ENCODE measurements at places on chromosomes 7 and 10.

GRCh38 chr10:75205908-75206307, 4.7 kb upstream of the VDAC2 start:
- no peak for DNase-seq

GRCh38 chr7:86837235-86837634, 193.5 kb downstream of the GRM3 start:
- DNase-seq = no peak

- no peak for DNase-seq
Observed at GRCh38 chr7:45153233-45153632, 4.4 kb upstream of the RAMP3 start.

- DNase-seq = no peak
Observed at GRCh38 chr7:16080131-16080530, 341.2 kb downstream of the CRPPA start.

DNA sequence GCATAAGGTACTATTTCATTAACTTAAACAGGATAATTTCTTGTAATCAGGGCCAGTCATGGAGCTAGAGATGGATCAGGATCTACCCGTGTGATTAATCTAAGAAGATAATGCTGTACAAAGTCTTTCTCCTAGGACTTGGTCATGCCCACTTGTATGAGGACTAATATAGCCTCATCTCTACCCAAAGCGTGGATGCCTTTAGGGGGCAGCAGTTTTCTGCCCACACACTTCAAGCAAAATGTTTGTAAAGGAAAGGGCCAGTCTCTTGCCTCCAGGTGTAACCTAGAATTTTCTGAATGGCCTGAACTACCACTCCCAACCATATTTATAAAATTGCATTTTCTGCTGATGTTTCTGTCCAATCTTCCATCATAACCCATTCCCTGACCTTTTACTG, 764.0 kb upstream of the IGFBP3 start:
- peak; percentile 14 for DNase-seq

DNA sequence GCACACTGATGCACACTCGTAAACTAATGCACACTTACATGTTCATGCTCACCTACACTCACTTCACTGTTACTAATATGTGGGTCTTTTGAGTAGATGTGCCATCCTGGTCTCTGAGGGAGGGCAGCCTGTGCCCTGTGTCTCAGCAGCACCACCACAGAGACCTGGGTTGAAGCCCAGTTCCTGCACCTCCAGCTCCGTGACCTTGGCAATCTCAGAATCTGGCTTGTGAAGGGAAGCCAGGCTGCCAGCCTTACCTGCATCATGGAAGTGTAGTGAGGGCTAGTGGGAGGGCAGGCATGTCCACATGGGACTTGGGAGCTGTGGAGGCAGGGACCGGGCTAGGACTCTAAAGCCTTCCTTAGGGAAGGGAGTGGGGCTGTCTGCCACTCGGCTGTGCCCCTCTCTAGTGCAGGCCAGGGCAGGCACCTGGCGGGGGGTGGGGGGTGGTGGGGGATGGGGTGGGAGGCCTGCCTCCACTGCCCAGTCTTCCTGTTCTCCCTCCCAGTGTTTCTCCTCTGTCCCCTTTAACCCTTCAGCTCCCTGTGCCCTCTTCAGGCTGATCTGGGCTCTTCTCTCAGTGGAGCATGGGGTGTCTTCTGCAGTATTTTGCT, 8.1 kb downstream of the ADCY1 start:
- no peak for DNase-seq

DNA sequence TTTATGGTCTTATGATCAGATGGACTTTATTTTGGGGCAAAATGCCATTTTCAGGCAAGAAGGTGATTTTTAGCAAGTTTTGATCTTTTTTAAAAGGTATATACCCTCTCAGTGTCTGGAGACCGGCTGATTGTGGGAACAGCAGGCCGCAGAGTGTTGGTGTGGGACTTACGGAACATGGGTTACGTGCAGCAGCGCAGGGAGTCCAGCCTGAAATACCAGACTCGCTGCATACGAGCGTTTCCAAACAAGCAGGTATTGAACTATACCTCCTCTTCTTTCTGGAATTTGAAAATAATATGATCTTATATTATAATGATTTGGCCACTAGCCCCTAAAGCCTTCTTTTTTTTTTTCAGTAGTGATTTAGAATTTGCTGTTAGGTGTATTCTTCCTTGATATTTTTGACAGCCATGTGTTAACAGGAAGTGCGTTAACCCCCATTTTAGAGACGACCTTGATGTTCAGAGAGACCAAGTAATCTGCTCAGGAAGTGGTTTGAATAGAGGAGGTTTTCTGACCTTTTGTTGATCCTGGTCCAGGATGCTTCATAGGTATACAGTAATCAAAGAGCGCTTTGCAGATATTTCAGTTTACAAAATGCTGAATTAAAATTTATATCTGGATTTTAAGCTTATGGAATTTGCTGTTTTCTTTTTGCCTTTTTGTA, 6.2 kb downstream of the BUB3 start:
- no peak for DNase-seq

GRCh38 chr10:75613685-75614504, 182.5 kb downstream of the LRMDA start:
- no peak for DNase-seq

All from Calu3 (cell line).